GM20000 (cell line): ENCODE measurements at places on chromosomes 11 and 22.

- DNase-seq: no peak
These were observed 27.3 kb downstream of the HSPA8 start for GRCh38 chr11:123034597-123034996.

DNA sequence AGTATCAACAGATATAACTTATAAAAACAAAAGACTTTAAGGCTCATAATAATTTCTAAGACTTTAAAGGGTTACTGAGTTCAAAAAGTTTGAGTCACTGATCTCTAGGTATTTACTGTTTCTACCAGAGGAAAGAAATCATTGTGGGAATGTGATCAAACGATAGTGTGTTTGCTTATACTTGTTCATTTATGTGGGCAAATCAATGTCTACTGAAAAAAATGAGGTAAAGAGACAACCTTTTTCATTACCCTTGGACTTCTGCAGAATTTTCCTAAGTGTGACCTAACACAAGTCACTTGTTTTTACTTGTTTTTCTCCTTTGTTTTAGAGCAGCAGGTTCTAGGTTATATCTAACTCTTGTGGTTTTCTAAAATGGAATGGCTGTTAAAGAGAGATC is 65.4 kb downstream of the PRR5L start:
- no peak for DNase-seq

DNA sequence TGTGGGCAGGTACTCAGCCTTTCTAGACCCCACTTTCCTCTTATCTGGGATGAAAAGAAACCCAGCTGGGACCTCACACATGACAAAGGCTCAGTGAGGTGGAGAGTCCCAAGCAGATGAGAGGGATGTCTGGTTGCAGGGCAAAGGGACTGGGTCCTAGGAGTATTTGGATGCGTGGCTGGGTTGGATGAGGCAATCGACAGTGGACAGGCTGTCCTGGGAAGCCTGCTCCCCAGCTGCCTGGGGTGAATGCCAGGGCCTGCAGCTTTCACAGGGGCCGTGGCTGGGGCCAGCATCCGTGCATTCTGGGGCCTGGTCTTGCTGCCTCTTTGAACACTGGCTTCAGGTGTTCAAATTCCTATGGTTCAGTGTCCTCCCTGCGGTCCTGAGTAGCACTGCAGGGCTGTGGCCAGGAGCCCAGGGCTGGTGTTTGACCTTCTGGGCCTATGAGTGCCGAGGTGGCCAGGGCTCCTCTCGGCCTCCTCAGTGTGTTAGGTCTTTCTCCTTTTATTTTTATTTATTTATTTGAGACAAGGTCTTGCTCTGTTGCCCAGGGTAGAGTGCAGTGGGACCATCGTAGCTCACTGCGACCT is 65.3 kb downstream of the MCM5 start:
- no peak for DNase-seq

DNA sequence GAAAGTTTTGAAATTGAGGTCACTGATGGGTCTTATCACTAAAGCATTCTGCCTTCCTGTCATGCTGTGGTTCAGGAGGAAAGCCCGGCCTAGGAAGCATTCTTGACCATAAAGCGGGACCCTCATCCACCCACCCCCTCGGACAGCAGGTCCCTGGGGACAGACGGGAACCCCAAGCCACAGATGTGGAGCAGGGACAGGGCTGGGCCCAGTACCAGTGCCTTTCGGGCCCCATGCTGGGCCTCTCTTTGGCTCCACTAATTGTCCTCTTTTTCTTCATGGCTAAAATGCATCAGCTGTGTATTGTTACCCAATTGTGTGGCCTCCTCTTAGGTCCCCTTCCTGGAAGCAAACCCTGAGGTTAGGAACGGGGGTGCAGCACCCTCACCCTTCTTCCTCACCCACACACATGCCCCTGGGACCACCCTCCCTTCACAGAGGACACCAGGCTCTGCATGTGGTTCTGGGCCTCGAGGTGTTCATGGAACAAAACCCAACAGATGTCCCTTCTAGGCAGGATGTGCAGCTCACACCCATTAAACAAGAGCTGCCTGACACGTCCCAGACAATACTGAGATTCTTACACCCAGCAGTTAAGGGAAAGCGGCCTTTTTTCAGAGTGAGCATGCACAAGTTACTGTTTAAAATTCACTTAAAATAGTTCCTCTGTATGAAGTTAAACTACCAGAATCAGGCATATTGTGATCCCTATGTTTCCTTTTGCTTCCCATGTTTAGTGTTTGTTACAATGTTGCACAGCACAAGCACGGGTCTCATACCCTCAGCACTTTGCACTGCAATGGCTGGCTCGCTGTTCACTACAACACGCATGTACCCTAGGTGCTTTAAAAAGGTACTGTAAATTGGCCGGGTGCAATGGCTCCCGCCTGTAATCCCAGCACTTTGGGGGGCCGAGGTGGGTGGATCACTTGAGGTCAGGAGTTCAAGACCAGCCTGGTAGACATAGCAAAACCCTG is 807.6 kb downstream of the BRD1 start:
- DNase-seq: no peak

DNA sequence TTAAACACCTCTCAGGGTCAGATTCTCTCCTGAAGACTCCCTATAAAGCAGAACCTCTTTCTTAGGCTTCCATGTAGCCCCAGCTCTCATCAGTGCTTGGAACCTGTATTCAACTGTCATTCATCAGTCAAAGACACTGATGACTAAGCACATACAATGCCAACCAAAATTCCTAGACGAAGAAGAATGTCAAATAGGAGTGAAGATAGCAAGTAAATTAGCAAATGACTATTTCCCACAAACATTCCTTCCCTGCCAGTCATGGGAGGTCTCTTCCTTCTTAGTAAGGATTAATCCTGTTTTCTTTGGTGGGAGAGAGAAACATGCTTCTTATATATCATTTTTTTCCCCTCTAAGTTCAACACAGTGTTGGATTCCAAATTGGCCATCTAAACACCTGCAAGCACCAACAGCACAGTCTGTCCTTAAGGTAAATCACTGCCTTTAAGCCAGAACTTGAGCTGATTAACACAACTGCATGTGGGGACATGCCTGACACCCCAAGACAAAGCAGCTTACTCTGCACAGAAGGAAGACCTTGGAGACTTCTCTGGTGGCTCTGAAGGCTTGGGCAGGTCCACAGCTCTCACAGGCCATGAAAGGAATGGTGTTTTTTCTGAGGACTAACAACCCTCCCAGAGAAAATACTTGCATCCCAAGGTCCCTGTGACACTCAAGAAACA is 47.5 kb upstream of the ME3 start:
- DNase-seq: no peak
